CD4-positive, alpha-beta T cell treated with Interleukin-2 at 100 ng/mL for 4 hours (primary cell): ENCODE measurements at places on chromosomes 1 and 21.

GRCh38 chr21:22898051-22898665 lies 1899.9 kb downstream of the NCAM2 start:
- DNase-seq, result no peak

- DNase-seq, result no peak
Observed at GRCh38 chr1:93740601-93741031, 59.0 kb upstream of the BCAR3 start.

DNA sequence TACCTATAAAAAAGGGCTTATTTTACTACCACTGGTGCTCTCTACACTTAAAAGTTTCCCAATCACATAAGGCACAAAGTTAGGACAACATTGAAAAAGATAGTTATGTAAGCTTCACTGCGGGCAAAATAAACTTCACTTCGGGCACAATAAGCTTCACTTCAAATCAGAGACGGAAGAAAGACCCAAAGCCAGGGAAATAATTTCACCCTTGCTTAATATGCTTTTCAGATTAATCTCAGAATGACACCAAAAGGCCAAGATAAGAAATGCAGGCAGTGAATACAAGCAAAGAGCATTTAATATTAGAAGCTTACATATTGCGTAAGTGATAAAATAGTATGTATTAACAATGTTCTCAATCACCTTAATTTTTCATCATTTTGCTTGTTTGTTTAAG lies 444.2 kb downstream of the SETD4 start:
- DNase-seq, result no peak

DNA sequence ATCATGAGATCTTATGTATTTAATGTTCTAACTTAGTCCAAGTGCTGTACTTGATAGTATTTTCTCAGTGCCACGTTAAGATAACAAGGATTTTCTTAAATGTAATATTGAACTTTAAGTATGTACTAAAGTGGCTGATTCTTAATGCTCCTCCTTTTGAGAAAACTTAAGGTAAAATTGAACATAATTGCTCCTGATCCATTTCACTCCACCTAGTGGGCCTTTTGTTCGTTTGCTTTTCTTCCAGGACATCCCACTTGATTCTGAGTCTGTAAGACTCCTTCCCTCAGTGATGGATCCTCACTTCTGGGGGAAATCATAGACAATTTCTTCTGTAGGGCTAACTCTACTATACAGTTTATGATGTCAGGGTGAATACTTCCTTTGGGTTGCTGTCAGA lies 173.1 kb downstream of the LMO4 start:
- no peak for DNase-seq

- no peak for DNase-seq
Observed at GRCh38 chr1:183730107-183730724, 74.7 kb upstream of the RGL1 start.
